ENCODE measurements at places on chromosomes 13 and 19. TPM values are rescaled to one million over a fixed set of nuclear protein-coding genes. Genes with fewer than 3 reads are reported as not detected.

ANKRD24 gene
- total RNA-seq: 1.4 TPM

VASP gene
- 113 TPM for total RNA-seq

ZFP82 gene
- 8.8 TPM for total RNA-seq

PIK3R2 gene
- total RNA-seq: 25.5 TPM

ANGPTL4 gene
- total RNA-seq: 0.18 TPM

OR10H1 gene
- 0.16 TPM for total RNA-seq

FPR1 gene
- 0.13 TPM for total RNA-seq

SYNGR4 gene
- not detected for total RNA-seq

TTC9B gene
- total RNA-seq: not detected

PSG11 gene
- not detected for total RNA-seq

LYPD3 gene
- total RNA-seq: 24.0 TPM

LILRB1 gene
- total RNA-seq: 2.0 TPM

ZSCAN5A gene
- total RNA-seq: 9.5 TPM

C13orf42 gene
- total RNA-seq: not detected

KL gene
- total RNA-seq: 0.13 TPM

FUT3 gene
- total RNA-seq: 0.22 TPM

PRR22 gene
- total RNA-seq: 4.7 TPM

TYROBP gene
- 2.3 TPM for total RNA-seq

NCCRP1 gene
- total RNA-seq: 0.41 TPM

CILP2 gene
- 0.41 TPM for total RNA-seq

CYP4F11 gene
- total RNA-seq: not detected

ZNF865 gene
- total RNA-seq: 29.4 TPM

ACER1 gene
- 2.7 TPM for total RNA-seq

HSPB6 gene
- total RNA-seq: 0.51 TPM

ZNF573 gene
- 18.6 TPM for total RNA-seq

PMIS2 gene
- total RNA-seq: not detected

PSG2 gene
- not detected for total RNA-seq

ZNF723 gene
- total RNA-seq: not detected

KRTDAP gene
- not detected for total RNA-seq

KCNN1 gene
- total RNA-seq: not detected

CGB5 gene
- not detected for total RNA-seq
